Stimulated activated CD4-positive, alpha-beta T cell treated with anti-CD3 and anti-CD28 coated beads, Interleukin-12 subunit alpha, Interleukin-12 subunit beta, amount 100 ng/mL, for 48 hours (primary cell): ENCODE measurements at places on chromosomes 3 and 15.

DNA sequence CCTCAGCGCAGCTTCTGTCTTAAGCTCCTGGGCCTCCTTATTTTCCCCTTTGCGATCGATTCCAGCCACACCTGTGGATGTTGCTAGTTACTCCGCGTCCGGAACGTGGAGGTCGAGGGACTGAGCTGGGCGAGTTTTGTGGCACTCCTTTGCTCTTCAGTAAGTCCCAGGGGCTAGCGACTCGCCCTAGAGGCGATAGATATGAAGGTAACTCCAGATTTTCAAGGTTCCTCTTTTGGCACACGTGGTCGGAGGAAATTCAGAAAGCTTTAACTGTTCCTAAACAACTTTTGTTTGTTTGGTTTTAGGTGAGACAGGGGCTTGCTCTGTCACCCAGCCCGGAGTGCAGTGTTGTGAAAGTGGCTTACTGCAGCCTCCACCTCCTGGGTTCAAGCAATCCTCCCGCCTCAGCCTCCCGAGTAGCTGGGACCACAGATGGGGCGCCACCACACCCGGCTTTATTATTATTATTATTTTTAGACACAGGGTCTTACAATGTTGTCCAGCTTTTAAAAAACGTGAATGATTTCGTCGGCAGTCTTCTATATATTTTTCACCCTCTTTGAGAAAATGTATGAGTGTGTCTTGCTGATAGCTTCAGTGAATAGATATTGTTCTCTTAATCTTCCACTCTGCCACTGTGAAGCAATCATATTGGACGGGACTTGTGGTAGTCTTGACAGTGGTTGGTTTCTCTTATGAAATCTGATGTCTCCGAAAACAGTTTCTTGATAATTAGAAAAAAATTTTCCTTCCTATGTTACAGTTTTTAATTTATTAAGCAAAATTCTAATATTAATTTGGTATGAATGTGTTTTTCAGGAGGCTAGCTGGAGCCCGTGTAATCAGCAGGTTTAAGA is 785 bp downstream of the MFSD1 start:
- DNase-seq: peak; percentile 5

- DNase-seq: no peak
Observed at GRCh38 chr3:191296041-191296541, 33.1 kb upstream of the CCDC50 start.

GRCh38 chr3:134078169-134078831 is 48.6 kb upstream of the SLCO2A1 start:
- DNase-seq: no peak

DNA sequence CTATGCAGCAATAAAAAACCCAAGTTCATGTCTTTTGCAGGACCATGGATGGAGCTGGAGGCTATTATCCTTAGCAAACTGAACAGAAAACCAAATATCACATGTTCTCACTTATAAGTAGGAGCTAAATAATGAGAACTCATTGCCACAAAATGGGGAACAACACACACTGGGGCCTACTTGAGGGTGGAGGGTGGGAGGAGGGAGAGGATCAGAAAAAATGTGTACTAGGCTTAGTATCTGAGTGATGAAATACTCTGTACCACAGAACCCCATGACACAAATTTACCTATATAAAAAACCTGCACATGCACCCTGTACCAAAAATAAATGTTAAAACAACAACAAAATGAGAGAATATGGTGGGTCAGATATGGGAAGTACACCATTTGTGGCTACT is 49.6 kb upstream of the AADACL2 start:
- DNase-seq: no peak

DNA sequence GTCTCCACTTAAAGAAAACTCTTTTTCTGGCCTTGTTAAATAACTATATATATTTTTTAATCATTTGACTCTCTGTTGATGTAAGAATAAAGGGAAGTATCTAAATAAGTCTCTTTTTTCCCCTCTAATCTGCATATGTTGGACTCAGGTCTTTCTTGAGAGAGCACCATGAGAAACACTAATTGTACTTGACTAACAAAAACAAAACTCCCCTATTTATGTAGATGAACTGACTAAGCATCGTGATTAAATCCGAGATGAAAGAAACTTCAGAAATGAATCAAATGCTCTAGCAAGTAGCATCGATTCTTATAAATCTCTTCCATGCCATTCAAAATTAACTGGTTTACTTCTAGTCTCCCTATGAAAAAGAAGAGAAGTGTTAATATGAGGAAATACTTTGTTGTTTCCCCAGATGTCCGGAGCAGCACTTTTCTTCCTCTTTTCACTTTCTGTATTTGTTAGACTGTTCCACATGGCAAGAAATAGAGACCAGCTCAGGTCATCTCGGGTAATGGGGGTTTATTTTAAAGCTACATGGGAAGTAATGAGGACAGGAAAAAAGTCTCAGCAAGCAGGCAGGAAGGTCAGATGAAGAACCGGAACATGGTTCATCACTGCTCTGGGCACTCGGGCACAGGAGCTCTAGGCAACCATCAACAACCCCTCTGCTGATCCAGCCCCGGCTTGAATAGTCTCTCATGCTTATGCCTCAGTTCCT is 288.3 kb downstream of the CNTN6 start:
- no peak for DNase-seq

GRCh38 chr3:126353694-126354321 is 3.4 kb downstream of the KLF15 start:
- DNase-seq: no peak

DNA sequence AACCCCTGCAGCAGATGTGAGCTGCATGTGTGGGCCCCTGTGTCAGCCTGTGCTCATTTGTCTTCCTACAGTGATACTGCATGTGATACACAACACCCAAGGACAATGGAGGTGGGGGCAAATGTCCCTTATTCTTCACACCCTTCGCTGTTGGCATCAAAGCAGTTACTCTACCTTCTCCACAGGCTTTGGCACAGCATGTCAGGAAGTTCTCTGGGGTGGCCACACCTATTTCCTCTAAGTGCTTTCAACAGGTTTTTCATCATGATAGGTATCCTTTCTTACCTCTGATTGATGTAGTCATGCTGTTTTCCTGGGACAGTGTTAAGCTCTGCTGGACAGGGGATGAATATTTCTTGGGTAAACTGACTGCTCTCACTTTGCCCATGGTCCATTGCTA is 29.5 kb downstream of the ZNF662 start:
- no peak for DNase-seq

DNA sequence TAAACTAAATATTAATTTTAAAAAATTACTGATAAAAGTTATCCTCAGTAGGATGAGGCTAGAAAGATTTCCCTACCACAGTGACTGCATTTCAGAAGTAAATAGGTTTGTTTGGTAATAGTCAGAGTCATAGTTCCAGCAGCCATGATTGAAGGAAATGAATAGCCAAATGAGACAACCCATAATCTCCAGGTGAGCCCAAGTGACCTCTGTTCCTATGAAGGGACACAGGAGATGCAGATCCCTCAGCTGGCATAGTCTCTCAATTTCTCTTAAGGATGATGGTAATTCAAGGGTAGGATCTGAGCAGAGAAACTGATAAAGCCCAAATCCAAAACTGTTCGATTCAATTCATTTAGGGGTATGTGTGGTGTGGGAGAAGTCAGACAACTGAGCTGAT is 461.8 kb downstream of the RAP2B start:
- DNase-seq: no peak

DNA sequence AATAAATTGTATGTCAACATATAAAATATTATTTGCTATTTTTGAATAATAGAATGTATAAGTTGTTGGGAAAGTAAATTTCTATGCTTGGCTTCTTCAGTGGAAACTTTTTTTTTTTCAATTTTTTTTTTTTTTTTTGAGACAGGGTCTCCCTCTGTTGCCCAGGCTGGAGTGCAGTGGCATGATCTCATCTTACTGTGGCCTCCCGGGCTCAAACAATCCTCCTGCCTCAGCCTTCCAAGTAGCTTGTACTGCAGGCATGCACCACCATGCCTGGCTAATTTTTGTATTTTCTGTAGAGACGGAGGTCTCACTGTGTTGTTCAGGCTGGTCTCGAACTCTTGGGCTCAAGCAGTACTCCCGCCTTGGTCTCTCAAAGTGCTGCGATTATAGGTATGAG is 16.8 kb downstream of the MBNL1 start:
- no peak for DNase-seq

DNA sequence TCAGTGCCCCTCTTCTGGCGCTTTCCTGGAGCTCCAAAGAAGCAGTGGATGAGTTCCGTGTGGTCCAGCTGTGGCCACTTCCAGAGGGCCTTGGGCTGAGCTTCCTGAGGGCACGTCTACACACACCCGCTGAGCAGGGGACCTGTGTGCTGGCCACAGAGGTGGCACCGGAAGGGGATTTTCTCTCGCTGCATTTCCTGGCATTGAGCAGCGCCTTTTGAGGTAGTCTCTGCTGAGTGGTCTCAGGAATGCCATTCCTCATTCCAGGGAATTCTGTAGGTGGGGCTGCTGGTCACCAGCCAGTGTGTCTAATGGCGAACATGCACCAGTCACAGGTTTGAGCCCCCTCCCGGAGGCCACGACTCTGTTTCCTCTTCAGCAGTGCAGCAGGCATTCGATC is 48.1 kb downstream of the AMOTL2 start:
- DNase-seq: no peak

- no peak for DNase-seq
Observed at GRCh38 chr3:117587416-117587815, 877.8 kb downstream of the TUSC7 start.

DNA sequence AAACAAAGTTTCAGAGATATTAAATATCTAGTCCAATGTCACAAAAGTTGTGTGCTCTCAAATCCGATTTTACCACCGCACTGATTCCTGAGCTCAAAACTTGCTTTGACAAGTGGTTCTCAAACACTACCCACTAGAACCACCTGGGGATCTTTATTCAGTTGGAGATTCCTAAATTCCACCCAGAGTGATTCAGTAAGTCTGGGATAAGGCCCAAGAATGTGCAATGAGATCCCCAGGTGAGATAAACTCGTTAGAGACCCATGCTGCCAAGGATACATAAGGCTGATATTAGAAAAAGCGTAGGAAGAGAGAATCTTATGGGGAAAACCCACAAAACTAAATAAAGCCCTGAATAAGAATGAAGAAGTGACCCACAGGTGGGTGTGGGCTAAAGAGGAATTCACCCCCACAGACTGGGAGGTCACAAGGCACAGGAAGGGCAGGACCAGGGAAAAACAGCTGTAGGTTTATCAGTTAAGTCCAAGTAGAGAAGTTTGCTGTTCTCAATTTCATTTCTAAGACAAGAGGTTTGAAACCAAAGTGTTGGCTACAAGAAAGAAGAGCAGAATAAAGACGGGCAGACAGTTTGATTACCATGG is 11.5 kb upstream of the RPS17 start:
- DNase-seq: no peak

- DNase-seq: no peak
Observed at GRCh38 chr3:196414469-196414868, 17.8 kb downstream of the UBXN7 start.

- DNase-seq: no peak
Observed at GRCh38 chr3:121269389-121269788, 276.4 kb downstream of the POLQ start.

- no peak for DNase-seq
Observed at GRCh38 chr3:38022896-38023709, 6.3 kb downstream of the PLCD1 start.

- no peak for DNase-seq
Observed at GRCh38 chr3:149299938-149300801, 33.3 kb downstream of the TM4SF18 start.

GRCh38 chr3:8239718-8240695 is 261.6 kb upstream of the LMCD1 start:
- DNase-seq: peak; percentile 8

GRCh38 chr3:139764069-139764905 is 86.5 kb upstream of the NMNAT3 start:
- DNase-seq: no peak

DNA sequence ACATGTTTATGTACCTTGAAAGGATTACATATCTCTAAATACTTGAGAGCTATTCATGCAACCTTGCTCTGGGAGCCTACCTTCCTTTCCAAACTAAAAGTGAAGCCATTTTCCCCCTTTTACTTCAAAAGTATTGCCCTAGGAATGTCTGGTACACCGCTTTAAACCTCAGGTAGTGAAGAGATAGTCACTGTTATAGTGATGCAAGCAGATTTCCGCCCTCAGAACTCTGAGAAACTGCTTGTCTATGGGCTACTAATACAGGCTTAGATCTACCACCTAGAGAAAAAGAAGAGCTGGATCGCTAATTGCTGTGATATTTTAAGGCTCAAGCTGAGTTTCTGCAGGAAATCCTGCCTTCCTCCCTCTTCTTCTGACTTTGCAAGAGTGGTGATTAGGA is 78.6 kb downstream of the SEMA6D start:
- DNase-seq: no peak

- DNase-seq: no peak
Observed at GRCh38 chr3:185199671-185200070, 46.8 kb upstream of the C3orf70 start.

DNA sequence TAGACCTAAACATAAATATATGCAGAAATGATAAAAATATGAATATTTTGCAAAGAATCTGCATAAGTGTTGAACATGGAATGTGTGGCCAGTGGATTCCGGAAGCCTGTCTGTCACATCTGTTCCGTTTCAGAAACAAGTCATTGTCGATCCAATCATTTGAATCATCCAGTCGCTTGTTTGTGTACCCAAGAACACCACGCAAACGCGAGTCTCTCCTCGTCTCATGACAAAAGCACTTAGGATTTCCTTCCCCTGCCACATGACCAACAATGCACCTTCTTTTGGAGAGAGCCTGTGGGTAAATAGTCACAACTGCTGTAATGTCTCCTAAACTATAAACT is 80.2 kb downstream of the FMN1 start:
- DNase-seq: no peak

DNA sequence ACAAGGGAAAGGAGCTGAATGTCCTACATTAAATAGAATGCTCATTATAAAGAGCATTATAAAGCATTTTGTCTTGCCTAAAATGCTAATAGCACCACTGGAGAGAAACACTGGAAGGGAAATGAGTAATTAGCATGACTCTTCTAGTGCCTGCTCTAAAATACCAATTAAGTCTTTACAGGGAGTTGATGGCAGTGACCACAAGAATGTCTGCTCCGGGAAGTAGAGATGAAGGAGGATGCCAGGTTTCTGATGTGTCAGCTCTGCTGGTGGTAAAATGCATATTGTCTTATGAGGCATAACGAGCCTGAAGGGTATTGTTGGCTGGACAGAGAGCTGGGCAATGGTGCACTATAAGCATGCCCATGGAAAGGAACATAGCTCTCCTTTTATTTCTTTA is 49.5 kb downstream of the MYLK start:
- DNase-seq: no peak

- DNase-seq: no peak
Observed at GRCh38 chr15:25392806-25393205, 46.0 kb downstream of the UBE3A start.

DNA sequence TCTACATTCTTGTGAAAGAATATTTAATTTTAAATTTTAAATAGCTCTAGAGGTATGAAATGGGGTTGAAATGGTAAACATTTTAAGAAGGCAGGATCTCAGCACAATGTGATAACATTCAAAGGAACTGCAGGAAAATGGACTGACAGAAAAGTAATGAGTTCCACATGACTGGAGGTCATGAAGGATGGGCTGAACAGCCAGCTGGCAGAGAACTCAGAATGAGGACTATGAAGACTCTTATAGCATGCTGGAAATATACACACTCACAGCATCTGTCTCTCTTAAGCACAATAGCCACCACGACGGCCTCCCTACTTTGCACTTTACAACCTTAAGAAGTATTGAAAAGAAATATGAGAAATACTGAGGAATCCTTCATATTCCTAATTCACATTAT is 94.7 kb downstream of the TNIK start:
- no peak for DNase-seq

GRCh38 chr3:48015431-48016180 is 610 bp downstream of the MAP4 start:
- DNase-seq: no peak
